ENCODE measurements at places on chromosomes 13 and 19.

- no peak for DNase-seq
Observed at GRCh38 chr19:43643326-43643725, 3.7 kb upstream of the CADM4 start.

DNA sequence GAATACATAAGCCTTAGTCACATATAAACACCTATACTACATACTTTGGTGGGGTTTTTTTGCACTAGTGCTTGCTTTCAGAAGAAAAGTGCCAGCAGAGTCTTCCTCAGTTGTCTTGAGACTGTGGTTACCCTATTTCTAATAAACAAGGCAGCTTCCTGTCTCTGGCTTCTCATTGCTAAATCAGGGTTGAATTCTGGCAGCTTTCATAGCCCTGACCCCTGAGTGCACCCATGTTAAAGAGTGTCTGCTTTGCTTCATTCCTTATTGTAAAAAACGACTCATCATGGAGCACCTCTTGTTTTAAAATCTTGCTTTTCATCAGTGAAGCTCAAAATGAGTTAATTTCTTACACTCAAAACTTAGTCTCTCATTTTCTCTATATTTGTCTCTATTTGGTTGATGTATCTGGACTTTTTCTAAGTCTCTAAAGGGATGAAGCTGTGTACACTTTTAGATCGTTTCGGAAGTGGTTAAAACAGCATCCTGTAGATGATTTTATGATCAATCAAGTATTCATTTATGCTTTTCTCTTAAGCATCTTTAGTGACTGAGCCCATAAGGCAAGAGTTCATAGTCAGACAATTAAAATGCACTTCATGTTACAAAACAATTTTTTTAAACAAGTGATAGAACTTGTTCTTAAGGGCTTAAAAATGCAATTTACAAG is 72.1 kb downstream of the KLF12 start:
- DNase-seq: peak; percentile 19

- no peak for DNase-seq
Observed at GRCh38 chr13:61156753-61157152, 258.9 kb downstream of the PCDH20 start.

DNA sequence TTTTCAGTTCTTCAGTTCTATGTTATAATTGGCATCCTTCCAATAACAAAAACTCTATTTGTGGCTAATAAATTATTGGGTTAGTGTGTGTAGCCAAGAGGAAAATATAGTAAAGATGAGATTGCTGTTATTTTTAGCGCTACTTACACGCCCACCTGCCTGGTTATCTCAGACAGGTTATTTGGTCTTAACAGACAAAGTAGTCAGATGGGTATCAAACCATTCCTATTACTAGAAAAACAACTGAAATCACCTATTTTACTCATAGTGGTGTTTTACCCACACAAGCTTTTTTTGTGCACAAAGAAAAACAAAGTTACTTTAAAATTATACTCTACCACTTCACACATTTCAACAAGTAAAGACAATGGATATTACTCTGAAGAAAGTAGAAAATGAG is 151.2 kb downstream of the TBC1D4 start:
- DNase-seq: no peak

DNA sequence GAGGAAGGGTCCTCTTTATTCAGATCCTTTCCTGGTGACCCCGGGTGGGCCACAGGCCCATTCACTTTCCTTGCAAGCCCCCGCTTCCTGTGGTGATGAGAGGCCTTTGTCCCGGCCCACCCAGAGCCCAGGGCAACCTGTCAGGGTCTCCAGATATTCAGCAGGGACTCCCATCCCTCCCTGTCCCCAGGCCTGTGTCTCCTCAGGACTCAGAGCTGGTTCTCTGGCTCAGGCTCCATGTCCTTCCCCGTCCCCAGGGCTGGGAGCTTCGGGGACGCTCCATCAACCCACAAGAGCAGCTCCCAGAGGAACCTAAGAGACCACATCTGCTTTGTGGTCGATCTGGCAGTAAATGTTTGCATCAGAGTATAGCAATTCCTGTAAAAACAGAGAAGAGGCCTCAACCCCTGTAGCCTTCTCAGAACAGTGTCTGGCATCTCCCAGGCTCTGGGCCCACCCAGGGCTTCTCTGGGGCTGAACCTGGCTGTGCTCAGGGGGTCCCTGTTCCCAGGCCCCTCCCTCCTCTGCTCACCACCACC is 7.8 kb downstream of the CEACAM4 start:
- DNase-seq: no peak

- no peak for DNase-seq
Observed at GRCh38 chr13:52447815-52448552, 2.5 kb downstream of the VPS36 start.

DNA sequence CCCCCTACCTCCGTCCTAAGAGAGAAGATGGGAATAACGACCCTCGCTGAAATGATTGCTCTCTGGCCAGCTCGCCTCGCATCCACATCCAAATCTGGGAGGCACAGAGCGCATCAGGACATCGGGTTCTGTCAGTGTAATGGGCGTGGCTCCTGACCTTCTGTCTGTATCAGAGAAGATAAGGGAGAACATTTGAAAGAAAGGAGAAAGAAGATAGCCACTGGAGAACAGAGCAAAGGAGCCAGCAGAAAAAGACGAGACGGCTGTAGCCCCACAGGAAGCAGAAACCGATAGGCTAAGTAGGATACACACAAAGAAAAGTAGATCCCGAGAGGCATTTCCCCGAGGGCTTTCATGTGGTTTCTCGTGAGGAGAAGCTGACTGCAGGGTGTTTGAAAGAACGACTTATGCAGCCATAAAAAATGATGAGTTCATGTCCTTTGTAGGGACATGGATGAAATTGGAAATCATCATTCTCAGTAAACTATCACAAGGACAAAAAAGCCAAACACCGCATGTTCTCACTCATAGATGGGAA is 14.0 kb upstream of the GJB2 start:
- DNase-seq: no peak

DNA sequence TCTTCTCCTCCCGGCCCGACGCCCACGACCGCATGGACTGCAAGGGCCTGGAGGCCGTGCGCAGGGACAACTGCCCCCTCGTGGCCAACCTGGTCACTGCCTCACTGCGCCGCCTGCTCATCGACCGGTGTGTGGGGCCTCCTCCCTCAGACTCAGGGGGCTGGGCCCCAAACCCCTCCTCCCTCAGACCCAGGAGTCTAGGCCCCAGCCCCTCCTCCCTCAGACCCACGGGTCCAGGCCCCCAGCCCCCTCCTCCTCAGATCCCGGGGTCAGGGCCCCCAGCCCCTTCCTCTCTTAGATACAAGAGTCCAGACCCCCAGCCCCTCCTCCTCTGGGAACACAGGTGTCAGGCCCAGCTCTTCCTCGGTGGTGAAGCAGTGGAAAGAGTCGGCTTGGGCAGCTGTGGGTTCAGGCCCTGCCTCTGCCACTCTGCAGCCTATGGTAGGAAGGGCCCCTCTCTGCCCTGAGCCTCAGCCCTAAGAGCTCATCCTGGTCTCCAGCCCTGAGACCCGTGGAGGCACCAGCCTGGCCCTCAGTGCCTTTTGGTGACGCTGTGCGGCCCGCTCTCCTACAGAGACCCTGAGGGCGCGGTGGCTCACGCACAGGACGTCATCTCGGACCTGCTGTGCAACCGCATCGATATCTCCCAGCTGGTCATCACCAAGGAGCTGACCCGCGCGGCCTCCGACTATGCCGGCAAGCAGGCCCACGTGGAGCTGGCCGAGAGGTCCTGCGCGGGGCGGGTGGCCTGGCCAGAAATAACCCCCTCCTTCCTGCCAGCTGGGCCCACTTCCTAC is 3.7 kb upstream of the SPIB start:
- peak; percentile 92 for DNase-seq

DNA sequence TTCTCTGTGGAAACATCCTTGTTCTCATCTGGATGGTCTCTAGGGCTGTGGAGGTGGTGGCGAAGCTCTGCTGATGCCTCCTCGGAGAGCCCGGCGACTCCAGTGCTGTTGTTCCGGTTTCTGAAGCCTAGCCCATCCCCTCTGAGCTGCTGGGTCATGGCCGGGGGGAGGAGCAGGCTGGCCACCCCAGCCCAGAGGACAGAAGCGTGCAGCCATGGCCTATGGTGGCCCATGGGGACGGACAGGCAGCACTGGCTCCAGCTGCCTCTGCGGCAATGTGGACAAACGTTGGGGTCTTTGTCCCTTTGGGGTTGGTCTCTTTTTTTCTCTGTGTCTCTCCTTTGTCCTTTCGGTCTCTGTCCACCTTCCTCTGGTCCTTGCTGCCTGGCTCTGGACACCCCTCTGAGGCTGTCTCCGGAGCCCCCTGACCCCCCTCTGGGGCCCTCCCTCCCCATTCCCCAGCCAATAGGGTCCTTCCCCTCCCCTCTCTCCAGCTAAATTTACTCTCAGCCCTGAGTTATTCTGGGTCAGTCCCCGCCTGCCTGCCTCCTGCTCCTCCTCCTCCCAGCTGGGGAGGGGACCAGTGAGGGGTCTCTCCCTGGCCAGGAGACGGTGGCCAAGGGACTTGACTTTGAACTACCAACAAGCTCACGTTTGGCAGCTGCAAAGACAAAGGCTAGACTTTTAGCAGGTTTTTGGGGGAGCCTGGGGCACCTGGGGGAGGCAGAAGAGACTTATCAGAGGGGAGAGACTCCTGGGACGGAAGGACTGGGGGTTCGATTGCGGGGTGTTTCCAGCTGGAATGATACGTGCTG is at the start of gene HRC:
HRC (minus strand) TSS at position 392 of the 815 bp plus-strand sequence; CDS start at position 233, 159 bp downstream.
- DNase-seq: no peak

GRCh38 chr13:41500511-41500910 is 43.2 kb downstream of the RGCC start:
- no peak for DNase-seq

GRCh38 chr19:51668216-51668615 is 21.6 kb upstream of the SIGLEC14 start:
- DNase-seq: no peak

Data from GM20000 (cell line).